ENCODE measurements at places on chromosomes 2 and 18.

- no peak for DNase-seq
Observed at GRCh38 chr18:2982452-2983269, 30.3 kb downstream of the LPIN2 start.

DNA sequence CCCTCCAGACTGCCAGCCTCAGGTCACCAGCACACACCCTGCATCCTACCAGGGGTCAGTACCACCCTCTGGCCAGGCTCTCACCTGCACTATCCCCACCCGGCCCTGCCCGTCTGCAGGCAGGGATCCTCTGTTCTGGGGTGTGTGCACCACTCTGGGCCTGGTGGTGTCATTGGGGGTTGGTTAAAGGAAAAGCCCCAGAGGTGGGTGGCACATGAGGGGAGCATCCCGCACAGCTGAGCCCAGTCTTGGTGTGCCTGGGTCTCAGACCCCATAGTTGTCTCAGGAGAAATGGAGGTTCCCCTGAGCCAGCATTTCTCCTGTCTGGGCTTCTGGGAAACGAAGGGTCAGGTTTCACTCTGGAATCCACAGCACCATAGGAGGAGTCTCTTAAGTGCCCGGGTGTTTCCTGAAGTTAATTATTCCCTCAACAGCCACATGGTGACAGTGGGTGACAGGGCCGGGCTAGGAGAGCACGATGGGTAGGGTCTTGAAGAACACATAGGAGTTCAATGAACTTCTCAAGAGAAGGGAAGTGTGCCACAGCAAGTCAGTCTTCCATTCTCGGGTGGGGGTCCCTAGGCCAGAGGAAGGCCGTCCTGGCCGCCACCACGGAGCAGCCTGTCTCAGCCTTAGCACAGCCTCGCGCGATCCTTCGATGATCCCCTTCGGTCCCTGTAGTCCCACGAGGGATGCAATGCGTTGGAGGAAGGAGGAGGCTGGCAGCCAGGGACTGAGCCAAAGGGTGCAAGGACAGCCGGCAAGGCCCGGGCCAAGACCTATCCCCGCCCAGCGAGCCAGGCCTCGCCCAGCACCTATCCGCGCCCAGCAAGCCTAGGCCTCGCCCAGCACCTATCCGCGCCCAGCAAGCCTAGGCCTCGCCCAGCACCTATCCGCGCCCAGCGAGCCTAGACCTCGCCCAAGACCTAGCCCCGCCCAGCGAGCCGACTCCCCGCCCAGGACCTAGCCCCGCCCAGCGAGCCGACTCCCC lies 1.1 kb upstream of the FARP2 start:
- peak; percentile 63 for DNase-seq

DNA sequence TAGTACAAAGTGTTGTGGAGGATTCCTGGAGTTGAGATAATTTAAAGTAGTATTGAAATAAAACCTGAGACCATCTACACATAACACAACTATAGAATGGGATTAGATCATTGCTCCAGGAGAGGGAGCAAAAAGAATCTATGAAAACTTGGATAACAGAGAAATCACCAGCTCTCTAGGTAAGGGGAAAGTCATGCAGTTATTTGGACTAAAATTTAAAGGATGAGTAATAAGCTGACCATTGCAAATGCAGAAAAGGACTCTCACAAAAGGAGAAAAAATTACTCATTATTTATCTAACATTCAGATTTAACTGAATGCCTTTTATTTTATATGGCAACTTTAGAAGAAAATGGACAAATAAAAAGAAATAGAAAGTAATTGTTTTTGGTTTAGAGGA lies 1399.8 kb upstream of the ACVR2A start:
- no peak for DNase-seq

GRCh38 chr2:221969087-221969829 lies 329.5 kb downstream of the PAX3 start:
- peak; percentile 20 for DNase-seq

GRCh38 chr2:107589079-107589491 lies 237.6 kb upstream of the RGPD4 start:
- peak; percentile 41 for DNase-seq

DNA sequence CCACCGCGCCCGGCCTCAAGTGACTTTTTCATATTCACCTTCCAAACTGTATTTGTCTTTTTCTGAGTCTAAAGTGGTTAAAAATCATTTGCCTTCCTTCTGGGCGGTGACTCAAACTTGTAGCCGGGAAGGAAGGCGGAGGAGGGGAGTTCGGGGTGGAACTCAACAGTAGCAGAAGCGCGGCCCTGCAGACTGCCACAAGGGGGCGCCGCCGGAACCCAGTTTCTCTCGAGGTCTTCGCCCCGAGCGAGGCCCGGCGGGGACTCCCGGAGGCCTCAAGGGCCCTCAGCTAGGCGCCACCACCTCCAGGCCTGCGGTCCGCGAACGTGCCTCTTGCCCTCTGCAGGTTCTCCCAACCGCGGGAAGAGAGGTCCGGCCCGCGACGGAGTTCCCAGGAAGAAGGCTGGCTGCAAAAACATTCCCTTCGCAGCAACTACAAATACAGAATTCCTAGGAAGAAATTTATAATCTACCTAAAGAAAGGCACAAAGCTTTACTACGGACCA lies 16.8 kb upstream of the ITM2C start:
- DNase-seq = peak; percentile 81

GRCh38 chr2:181372646-181373040 lies 84.5 kb upstream of the ITGA4 start:
- no peak for DNase-seq

GRCh38 chr2:223944166-223944702 lies 901 bp downstream of the WDFY1 start:
- no peak for DNase-seq

DNA sequence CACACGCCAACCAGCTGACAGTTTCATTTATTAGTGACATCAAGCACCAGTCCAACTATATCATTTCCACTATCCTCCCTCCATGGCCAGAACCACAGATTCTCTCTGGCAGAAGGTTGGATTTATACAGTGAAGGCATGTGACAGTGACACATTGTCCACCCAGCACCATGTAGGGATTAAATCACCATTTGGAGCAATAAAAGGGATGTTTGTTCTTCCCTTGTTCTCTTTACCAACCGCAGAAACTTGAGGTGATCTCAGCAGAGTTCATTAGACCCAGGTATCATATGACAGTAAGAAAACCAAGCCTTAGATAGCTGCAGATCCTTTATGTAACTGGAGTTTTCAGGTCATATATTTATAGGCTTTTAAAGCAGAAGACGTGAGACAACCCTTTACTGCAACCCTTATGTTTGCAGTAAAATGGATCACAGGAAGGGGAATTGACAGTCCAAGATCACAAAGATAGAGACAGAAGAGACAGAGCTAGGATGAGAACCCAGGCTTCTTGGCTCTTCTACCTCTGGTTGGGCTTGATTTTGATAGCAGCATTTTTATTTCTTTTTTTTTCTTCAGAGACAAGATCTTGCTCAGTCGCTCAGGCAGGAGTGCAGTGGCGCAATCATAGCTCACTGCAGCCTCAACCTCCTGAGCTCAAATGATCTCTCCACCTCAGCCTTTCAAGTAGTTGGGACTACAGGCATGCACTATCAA lies 80.1 kb downstream of the XDH start:
- peak; percentile 35 for DNase-seq

DNA sequence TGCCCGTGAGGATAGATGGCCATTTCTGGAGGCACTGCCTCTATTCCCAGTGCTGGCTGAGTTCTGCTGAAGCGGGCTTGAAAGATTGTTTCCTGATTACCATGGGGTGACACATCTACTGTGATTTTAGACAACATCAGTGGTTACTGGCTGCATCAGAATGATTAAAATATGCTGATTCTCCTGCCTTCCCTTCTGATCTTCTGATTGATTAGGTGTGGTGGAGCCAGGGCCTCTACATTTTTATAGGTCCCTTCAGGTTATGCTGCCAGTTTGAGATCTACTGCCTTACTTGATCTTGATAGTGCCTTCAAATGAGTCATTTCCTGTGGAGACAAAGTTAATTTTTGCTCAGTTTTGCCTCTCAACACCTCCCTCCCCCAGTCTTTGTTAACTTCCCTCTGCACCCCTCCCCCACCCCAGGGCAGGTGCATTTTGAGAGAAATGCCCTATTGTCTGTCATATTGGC lies 31.6 kb upstream of the SNORC start:
- peak; percentile 8 for DNase-seq

DNA sequence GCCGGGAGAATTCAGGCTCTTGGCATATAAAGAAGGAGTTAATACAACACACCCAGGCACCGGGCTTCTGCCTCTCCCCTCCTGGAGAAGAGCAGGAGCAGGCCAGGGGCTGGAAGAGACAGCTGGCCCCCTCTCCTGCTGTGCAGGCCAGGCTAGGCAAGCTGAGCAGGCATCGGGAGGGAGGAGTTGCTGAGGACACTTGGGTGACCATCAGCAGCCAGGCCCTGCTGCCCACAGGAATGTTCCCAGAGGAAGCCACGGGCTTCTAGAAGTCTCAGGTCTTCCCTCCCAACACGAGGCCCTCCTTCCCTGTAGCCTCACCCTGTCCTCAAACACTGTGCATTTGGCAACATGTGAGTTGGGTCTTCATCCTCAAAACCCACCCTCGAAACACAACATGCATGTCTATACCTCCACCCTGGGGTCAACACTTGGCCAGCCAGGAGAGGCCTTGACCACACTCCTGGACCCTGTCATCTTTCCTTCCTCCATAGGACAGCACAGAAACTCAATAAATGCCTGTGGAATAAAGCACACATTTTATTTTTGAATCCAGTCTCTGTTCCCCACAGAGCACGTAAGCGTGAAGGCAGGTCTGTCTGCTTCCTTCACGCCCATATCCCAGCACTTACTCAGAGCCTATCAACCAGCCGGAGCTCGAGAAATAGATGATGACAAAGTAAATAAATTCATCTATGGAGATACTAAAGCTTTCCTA lies 433.8 kb upstream of the ID2 start:
- DNase-seq = peak; percentile 4

GRCh38 chr2:100246163-100247145 lies 75.8 kb downstream of the LONRF2 start:
- peak; percentile 23 for DNase-seq

- no peak for DNase-seq
Observed at GRCh38 chr2:200320344-200320743, 13.9 kb downstream of the SPATS2L start.
